ENCODE measurements at places on chromosomes 6 and 20.

DNA sequence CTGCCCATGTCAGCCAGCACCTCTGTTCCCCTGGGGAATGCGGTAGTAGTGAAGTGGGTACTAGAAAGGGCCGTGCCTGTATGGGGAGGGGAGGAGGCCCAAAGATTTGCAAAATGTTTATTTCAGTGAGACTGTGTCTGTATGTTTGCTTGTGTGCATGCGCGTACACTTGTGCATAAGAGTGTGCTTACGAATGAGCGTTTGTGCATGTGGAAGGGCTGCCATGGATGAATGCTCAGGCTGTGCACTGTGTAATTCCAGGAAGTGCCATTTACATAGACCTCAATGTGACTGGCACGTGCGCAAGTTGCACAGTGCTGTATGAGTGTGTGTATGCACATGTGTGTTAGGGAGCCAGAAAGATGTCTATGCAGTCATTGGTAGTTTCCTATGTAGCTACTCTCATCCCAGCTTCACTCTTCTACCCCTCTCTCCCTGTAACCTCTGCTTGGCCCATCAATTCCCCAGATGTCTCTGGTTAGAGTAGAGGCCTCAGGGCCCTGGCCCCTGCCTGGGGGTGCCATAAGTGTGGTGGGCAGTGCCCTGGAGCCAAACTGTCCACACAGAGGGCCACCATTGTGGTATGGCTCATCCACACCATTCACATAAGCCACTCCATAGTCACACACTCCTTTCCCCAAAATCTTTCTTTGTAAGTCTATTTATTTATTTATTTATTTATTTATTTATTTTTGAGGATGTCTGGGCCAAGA is 26.8 kb upstream of the SLC22A7 start:
- DNase-seq = no peak

GRCh38 chr6:52551483-52552277 is 25.2 kb downstream of the TRAM2 start:
- DNase-seq = peak; percentile 99

DNA sequence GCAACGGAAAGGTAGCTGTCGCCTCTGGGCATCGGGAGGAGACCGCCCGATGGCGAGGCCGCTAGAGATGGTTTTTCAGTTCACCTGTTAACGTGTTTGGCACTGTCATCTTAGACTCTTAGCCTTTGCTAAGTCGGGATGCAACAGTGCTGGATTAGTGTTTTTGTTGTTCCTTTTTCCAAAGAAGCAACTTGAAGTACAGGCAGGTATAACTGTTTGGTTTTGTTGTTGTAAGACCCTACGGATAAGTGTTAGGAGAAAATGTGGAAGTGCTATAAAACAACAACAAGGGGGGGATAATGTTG is 723 bp downstream of the MANEA start:
- DNase-seq = no peak

GRCh38 chr6:139699911-139700310 is 325.5 kb upstream of the CITED2 start:
- no peak for DNase-seq

DNA sequence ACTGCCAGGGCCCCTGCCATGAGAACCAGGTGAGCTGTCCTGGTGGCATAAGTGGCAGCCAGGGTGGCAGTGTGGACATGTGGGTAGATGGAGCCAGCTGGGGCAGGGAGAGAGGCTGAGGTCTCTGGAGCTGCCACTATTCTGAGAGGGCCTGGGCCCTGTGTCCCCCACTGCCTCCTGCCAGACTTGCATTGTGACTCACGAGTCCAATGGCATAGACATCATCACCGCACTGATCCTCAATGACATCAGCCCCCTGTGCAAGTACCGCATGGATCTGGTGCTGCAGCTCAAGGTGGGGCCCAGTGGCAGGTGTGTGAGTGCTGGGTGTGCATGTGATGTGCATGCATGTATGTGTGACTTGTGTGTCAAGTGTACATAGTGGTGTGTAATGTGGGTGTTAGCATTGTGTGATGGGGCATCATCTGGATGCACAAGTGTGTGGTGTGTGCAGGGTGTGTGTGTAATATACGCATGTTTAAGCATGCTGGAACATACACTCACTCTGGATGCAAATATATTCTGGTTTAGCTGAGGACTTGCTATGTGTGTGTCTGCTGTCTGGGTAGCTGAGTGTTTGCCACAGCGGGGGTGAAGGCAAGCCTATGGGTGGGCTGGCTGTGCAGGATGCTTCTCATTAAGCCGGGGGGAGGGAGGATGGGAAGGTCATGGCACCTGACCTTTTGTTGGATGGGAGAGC is 25.1 kb downstream of the UQCC2 start:
- no peak for DNase-seq

DNA sequence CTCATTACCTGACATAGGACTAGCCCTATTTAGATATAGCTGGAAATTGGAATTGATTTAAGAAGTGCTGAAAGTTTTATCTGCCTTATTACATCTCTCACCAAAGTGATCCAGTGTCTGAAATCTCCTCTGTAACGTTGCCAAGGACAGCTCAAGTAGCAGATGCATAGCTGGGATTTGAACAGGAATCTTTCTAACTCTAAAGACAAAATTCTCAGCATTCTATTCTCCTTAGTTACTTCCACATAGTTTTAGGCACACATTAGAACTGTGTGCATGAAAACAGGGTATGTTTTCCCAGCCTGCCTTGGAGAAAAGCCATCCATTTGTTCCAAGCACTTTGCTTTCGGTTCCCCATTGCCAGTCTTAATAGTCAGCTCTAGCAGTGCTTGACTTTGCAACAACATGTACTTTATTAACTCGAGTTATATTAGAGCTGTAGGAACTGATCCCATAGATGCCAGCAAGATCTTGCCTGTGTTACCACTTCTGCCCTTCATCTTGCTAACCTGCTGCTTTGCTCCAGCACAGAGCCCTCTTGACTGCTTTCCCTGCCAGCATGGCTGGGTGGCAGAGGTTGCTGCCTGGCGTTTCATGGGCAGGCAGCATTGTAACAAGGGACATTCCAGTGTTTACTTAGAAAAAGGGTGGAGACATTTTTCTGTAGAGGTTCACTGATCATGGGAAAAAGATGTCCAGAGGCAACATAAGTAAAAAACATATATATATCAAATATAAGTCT is 56.1 kb upstream of the STMND1 start:
- no peak for DNase-seq

GRCh38 chr20:3515379-3516170 is 44.8 kb downstream of the ATRN start:
- no peak for DNase-seq

DNA sequence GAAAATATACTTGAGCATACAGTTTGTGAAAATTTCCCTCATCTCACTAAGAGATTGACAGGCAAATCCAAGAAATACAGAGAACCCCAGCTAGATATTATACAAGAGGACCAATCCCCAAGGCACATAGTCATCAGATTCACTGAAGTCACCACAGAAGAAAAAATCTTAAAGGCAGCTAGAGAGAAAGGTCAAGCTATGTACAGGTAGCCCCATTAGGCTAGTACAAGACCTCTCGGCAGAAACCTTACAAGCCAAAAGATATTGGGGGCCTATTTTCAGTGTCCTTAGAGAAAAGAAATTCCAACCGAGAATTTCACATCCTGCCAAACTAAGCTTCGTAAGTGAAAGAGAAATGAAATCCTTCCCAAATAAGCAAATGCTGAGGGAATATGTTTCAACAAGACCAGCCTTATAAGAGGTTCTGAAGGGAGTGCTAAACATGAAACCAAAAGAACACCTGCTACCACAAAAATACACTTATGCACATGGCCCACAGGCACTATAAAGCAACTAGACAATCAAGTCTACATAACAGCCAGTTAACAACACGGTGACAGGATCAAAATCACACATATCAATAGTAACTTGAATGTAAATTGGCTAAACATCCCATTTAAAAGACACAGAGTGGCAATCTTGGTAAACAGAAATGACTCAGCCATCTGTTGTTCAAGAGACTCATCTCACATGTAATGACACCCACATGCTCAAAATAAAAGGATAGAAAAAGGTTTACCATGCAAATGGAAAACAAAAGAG is 96.3 kb downstream of the FHL5 start:
- DNase-seq = peak; percentile 23

DNA sequence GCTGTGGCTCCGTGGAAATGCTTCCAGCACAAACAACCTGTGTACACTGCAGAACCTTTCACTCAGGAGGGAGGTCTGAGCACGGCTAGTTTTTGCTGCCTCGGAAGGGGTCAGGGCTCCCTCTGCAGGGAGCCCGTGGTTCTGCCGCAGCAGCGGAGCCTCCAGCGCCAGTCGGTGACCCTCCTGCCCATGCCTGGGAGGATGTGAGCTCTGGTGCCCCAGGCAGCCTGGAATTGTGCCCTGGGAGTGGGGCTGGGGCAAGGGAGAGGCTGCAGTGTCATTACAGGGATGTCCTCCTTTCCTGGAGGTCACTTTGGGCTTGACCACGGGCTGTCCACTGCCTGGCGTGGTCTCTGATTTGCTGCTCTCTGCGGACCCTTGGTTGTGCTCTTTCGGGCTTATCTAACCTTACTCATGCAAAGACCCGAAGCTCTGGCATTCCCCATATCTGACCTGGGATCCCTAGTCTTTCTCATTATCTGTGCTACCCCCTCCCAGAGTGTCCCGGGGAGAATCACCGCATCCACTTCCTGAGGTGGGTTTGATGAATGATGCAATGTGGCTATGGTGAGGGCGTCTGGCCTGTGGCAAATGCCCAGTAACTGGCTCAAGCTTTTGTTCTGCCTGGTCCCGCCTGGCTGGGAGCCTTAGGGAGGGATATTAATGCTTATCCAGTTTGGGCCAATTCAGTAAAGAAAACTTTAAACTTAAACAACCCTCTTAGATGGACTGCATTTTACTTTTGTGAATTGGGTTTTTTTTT is 59.6 kb upstream of the TAGAP start:
- DNase-seq = peak; percentile 43

- DNase-seq = no peak
These were observed 33.2 kb downstream of the VEGFA start for GRCh38 chr6:43803055-43803782.

- DNase-seq = no peak
These were observed 20.4 kb downstream of the VNN1 start for GRCh38 chr6:132693478-132693877.

DNA sequence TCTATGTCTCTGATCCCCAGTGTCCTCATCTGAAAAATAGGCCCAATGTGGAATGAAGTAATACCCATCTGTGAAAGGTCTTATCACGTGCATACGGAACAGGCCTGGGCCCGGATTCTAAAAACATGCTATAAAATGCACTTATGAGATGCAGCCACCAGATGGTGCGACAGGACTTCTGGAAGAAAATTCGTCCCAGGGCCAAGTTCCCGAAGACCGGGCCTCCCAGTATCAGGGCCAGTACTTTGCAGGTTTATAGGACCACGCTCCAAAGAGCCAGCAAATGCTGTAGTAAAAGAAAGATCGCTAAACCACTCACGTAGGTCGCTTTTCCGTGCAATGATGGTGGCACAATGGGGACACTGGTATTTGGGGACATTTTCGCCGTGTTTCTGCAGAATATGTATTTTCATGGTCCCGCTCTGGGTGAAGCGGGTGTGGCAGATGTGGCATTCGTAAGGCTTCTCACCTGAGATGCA is 10.6 kb downstream of the CTCFL start:
- DNase-seq = no peak

GRCh38 chr6:144443157-144443556 is 158.0 kb downstream of the UTRN start:
- no peak for DNase-seq

- DNase-seq = no peak
These were observed 87.2 kb downstream of the PDE7B start for GRCh38 chr6:135938576-135939207.

GRCh38 chr6:134173366-134173725 is 120.9 kb upstream of the SLC2A12 start:
- no peak for DNase-seq

GRCh38 chr6:142236691-142237090 is 65.1 kb upstream of the ADGRG6 start:
- no peak for DNase-seq

GRCh38 chr6:42779521-42779920 is 2.3 kb upstream of the BICRAL start:
- DNase-seq = no peak

- DNase-seq = no peak
These were observed 87.9 kb upstream of the CDYL start for GRCh38 chr6:4687989-4688947.

DNA sequence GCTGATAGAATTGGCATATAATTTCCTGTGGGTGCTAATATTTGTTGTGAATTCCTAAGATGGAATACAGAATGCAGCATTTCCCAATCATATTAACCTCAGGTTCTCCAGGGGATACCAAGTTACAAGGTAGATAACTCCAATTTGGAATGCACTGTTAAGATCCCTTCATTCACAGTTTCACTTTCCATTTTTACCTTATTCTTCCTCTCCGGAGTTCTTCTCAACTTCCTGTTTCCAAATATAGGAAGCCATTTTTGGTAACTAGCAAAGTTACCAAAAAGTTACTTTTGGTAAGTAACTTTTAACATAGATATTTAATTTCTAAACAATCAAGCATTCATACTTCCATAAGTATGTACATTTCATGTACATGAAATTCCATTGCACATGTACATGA is 63.5 kb upstream of the PHACTR2 start:
- no peak for DNase-seq

- no peak for DNase-seq
These were observed 44.6 kb downstream of the NKX2-4 start for GRCh38 chr20:21352703-21353102.

- DNase-seq = no peak
These were observed 22.5 kb downstream of the MAP3K5 start for GRCh38 chr6:136769759-136770158.

- no peak for DNase-seq
These were observed 255.5 kb downstream of the CDC5L start for GRCh38 chr6:44642870-44643522.

- DNase-seq = no peak
These were observed 3.4 kb upstream of the ZBTB46 start for GRCh38 chr20:63834491-63834880.

GRCh38 chr6:166977621-166978525 is 21.3 kb upstream of the CEP43 start:
- DNase-seq = no peak

- DNase-seq = no peak
These were observed 72.2 kb upstream of the NAA20 start for GRCh38 chr20:19944772-19945459.

DNA sequence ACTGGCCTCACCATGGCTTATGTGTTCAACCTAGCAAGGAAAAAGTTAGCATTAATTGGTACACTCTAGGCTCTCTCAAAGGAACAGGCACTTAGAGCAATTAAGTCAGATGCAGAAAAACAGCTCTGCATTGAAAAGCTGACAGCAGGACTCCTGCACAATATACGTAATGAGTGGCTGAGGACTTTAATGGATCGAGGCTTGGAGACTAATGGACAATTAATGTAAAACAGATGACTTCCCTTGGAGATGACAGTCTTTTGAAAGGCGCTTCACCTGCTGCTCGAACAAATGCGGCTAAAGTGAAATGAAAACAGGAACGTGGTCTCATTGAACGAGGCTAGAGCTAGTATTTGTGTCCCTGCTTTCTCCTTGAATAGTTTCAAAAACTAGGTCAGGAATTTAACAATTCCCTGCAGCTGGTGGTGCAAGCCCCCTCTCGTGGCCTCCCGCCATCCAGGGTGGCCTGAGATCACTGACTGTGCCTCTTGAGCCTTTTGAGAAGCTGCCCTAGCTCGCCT is 137.1 kb downstream of the ELOVL4 start:
- DNase-seq = peak; percentile 57

All from NCI-H510A treated with DMSO at 0.1 percent for 48 hours (cell line).